Amniotic stem cell (primary cell): ENCODE measurements at places on chromosomes 3 and 15.

DNA sequence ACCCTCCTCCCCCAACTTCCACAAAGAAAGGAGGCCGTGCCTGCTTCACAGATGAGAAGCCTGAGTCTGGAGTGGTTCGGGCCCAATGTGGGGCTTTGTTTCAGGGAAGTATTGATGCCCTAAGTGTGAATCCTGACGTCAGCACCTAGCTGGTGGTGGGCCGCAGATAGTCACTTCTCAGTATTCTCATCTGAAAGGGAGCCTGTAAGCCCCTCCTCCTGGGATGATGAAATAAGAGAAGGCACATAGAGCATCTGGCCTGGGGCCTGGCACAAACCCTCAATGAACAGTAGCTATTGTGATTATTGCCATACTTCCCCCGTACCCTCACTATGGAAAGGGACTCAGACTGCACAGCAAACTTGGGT is 24.8 kb downstream of the LINGO1 start:
- DNase-seq, result no peak

DNA sequence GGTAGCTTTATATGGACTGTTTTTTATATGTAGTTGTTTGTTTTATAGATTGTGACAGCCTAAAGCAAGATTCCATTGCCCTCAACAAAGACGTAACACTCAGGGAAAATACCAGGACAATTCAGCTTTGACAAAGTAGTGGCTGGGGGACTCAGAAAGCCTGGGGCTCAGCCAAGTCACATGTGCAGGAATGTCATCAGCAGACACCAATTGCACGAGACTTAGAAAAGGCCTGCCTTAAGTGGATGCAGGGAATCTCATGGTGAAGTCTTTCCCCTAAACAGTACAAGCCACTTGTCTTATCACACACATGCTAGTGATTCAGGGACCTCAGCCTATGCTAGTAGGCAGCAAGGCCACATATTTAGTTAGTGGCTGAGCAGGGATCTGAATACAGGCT is 381.8 kb upstream of the THBS1 start:
- no peak for DNase-seq

DNA sequence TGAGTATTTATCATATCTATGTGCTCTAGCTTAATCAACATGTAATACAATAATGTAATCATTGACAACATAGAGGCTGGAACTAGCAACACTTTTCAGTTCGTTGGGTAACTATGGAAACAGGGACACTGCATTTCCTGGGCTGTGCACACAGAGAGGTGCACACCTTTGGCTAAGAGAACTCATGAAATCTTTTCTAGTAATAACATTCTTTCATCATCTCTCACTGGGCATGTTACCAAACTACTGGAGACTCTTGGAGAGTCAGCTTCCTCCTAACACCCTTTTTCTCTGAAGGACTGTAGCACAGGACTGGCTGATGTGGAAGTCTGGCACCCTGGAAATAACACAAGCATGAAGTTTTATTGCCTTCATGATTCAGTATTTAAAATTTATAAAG is 135.6 kb downstream of the KCNMB2 start:
- DNase-seq, result no peak

- no peak for DNase-seq
These were observed 35.1 kb downstream of the FGF7 start for GRCh38 chr15:49458145-49458544.

DNA sequence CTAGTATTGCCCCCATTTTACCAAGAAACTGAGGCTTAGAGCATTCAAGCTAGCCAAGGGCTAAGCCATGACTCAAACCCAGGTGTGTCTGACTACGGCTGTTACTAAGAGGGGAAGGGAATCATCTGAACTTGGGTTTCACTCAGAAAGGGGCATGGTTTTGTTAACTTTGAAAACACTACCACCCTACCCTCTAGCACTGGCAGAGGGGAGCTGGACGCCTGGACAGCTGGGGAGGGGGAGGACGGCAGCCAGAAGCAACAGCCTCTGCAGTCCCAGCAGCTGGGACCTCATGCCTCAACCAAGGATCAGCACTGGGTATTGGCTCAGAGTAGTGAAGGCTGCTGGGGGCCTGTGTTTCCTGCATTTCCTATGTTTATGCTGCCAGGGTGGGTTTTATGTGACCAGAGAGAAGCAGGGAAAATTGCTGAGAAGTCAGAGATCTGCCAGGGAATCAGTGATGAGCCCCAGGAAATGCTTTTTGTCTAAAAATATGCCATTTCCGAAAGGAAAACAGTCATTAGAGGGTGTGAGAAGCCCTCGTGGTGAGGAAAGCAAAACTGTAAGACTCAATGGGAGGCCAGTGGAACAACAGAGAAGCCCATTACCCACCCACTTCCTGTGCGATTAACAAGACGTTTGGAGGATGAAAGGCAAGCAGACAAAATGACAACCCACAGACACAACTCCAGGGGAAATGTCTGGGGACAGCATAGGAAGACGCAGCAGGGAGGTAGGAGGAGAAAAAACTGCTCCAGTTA is 41.2 kb downstream of the LIPC start:
- no peak for DNase-seq

- DNase-seq, result no peak
These were observed 127.1 kb downstream of the PTPRG start for GRCh38 chr3:61688307-61688984.

GRCh38 chr15:33735637-33736247 is 232.6 kb upstream of the CHRM5 start:
- no peak for DNase-seq

DNA sequence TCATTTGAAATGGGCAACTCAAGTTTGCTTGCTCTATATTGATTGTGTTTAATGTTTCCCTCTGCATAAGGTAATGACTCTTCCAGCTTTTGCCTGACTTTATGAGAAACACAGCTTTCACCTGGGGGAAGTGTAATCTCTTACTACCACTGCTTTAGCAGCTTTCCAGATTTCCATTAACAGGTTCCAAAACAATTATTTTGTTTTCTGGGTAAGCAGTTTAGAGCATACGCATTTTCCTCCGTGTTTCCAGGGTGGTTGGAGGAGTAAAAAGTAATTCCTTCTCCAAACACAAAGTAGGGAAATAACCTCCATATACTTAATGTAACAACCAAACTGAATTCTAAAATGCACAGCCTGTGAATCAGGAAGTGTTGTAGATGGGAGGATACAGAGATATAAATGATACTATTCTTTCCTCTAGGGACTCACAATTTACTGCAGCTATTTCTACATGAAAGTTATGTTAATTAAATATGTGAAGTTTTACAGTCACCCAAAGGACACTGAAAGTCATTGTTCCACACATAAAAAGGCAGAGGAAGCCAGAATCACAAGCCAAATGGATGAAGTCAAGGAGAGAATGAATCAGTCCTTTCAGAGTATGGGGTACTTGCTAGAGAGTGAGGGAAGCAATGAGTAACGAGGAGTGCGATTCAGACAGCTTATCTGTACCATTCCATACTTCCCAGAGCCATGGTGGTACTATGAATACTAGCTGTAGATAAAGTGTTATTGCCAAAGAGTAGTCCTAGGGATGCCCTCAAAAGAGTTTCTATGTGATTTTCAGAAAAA is 16.6 kb downstream of the ST3GAL6 start:
- DNase-seq, result no peak

DNA sequence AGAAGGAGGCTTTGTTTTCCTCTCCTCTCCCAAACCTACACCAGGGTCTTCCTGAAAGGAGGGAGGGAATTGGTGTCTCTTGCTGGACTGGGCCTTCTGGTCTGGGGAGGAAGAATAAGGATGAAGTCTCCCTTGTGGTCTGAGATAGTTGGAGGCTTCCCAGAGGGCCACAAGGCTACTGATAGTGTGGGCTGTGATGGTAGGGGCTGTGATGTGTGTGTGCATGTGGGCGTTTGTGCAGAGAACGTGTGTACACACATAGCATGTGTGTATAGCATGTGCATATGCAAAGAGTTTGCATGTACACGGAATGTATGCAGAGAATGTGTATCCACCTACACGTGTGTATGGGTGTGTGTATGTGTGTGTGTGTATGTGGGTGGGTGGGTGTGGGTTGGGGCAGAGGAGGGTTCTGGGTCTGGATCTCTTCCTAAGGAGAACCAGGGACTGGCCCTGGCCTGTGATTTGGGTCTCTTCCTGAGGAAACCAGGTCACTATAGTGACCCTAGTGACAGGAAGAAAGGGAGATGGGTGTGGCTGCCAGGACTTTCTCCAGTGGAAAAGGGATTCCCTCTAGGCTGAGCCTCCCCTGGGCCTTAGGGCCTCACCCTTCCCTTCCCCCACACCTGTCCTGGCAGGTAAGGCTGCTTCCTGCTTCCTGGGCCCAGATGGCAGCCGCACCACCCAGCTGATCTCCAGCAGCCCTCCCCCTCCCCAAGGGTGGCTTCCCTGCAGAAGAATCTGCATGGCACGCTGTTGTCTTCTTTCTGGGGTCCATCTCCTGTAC is 1.7 kb downstream of the FLNB start:
- no peak for DNase-seq

GRCh38 chr3:103308921-103309320 is 874.1 kb downstream of the ZPLD1 start:
- no peak for DNase-seq

- no peak for DNase-seq
These were observed at the start of gene IL5RA for GRCh38 chr3:3110299-3110630. IL5RA (minus strand) TSS chr3:3110374; CDS start chr3:3104984, 5,390 bp downstream.

DNA sequence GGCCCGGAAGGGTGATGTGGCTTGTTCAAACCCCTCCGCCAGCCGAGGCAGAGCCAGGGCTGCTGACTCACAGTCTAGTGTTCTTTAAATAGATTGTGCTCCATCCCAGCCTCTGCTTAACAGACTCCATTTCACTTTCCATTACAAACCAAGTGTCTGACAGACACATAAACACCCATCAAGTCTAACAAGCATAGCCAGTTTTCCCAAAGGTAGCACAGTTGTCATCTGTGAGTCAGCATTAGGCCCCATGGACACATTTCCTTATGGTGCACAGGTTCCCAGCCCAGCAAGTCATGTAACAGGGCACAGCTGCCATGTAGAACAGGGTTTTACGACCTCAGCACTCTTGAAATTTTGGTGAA is 109.9 kb upstream of the RAP2B start:
- DNase-seq, result peak; percentile 61

DNA sequence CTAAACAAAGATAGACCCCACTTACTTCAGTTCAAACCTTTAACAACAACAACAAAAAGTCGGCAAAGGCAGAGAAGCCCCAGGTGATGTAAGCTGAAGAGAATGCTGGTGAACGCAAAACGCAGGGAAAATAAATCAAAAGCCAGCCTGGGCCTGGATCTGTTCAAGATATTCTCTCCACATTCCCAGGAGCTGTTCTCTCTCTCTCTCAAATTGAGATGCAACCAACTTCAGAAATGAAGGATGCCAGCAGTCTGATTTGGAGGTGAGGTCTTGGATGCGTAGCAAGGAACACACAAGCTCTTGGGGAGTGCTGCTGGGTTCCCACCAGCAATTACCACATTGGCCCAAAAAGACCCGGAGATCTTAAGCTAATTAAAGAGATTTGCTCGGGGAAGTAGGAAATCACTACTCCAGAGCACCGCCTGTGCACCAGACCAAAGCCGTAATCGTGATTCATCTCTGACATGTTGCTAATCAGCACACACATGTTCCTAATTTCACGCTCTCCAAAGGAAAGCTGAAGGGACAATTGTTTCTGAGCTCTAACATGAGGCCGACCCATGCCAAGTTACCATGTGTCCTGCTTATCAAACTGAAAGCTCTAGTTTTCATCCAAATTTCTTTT is 37.1 kb downstream of the IL17RD start:
- peak; percentile 49 for DNase-seq

- DNase-seq, result no peak
These were observed 145.8 kb upstream of the NECTIN3 start for GRCh38 chr3:110925798-110926197.

DNA sequence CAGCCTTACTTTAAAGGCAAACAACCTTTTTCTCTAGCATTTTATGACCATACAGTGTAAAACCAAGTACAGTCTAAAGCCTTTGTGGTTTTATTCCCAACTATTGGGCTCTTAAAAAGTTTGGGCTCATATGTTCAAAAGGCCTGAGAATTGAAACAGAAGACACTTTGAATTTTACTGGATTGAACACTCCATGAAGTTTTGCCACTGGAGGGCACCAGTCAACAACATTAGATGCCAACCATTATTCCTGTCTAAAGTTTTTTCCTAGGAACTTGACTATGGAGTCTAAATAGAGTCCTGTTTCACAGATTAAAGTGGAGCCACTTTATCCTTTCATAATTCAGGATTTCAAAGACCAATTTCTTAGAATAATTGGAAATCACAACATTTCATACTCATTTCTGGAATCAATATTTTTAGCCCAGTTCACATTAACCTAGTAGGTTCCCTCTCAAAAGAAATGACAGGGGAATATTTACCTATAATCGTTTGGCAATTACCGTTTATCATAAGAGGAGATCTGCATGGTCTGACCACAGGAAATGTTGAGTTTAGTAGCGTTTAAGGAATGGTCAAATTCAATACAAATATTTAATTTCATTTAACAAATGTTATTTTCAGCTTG is 244.1 kb upstream of the PDZRN3 start:
- DNase-seq, result no peak

DNA sequence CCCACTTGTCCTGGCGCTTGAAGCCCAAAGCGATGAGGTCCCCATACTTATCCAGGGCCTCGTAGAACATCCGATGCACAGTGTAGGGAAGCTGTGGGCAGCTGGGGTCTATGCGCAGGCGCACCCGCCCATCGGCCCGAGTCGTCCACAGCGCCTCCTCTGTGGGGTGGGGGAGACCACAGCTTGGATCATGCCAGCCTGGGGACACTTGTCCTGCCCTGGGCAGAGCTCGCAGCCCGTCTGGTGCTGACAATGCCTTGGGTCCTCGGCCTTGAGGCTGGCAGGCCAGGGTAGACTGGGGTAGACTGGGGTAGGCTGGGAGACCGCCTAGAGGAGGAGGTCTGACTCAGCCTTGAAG is 39.8 kb downstream of the ACSBG1 start:
- DNase-seq, result no peak

- no peak for DNase-seq
These were observed 145.9 kb downstream of the ZPLD1 start for GRCh38 chr3:102580760-102581159.

DNA sequence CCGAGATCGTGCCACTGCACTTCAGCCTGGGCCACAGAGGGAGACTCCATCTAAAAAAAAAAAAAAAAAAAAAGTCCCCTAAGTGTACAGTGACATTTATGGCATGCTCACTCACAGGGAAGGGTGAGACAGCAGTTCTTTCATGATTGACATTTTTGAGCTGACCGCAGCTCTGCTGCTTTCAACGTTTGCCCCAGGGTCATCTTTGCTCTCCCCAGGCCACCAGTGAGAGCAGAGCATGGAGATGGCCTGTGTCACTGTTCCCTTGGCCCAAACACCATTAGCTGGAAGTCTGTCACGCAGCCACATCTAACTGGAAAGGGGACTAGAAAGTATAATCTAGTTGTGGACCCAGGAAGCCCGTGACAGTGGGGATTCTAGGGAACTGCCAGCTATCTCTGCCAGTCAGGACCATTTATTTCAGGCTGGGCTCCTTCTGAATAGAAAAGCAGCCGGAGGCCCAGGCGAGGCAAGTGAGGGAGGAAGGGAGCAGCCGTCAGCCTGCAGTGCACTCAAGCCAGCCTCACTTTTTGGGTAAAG is 193.4 kb upstream of the HES1 start:
- DNase-seq, result no peak

GRCh38 chr3:56833022-56833421 is 31.3 kb upstream of the ARHGEF3 start:
- no peak for DNase-seq
